ENCODE measurements at places on chromosomes 16 and 17. TPM values are rescaled to one million over a fixed set of nuclear protein-coding genes. Genes with fewer than 3 reads are reported as not detected.
A peak's percentile ranks its signal among the peaks of the same experiment; 100 is the strongest.

The C16orf92 gene
- total RNA-seq, result not detected

DNA sequence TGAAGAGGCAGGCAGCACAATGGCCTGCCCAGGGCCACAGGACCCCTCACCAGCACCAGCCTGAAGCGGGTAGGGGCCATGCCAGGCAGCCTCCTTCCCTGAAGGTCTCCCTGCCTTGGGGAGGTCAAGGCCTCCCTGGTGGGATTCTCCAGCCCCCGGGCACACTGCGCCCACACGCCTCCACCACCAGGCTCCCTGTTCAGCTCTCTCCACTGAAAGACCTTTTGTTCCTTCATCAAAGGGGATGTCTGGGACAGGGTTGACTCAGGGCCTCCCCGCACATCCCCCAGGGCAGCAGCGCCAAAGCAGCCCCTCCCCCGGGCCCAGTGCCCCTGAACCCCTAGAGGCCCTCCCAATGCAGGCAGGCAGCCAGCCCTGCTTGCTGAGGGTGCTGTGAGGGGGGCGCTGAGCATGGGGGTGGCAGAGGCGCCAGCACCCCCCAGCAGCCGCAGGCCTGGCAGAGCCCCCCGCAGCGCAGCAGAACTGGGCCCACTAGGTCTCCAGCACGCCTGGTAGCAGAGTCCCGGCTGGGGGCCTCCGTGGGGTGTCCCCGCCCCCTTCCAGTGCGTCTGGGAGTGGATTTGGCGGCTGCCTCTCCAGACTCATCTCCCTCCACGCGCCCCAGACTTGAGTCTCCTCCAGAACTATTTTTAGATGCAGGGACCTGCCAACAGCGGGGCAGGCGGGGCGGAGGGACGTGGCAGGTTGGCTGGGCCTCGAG is 13.1 kb downstream of the BCAR1 start:
- H3K4me1 ChIP-seq, result no peaks in the 10 kb centered on the region
- no peaks in the 10 kb centered on the region for H3K27me3 ChIP-seq
- no peak overlapping the region for H3K4me3 ChIP-seq
- DNase-seq, result no peak
- H3K27ac ChIP-seq, result no peak overlapping the region

- H3K27ac ChIP-seq, result no peak overlapping the region
- no peaks in the 10 kb centered on the region for H3K4me1 ChIP-seq
- H3K4me3 ChIP-seq, result no peak overlapping the region
- H3K36me3 ChIP-seq, result no peaks in the 10 kb centered on the region
Measured at GRCh38 chr17:74354123-74354522, 7.5 kb downstream of the BTBD17 start.

DNA sequence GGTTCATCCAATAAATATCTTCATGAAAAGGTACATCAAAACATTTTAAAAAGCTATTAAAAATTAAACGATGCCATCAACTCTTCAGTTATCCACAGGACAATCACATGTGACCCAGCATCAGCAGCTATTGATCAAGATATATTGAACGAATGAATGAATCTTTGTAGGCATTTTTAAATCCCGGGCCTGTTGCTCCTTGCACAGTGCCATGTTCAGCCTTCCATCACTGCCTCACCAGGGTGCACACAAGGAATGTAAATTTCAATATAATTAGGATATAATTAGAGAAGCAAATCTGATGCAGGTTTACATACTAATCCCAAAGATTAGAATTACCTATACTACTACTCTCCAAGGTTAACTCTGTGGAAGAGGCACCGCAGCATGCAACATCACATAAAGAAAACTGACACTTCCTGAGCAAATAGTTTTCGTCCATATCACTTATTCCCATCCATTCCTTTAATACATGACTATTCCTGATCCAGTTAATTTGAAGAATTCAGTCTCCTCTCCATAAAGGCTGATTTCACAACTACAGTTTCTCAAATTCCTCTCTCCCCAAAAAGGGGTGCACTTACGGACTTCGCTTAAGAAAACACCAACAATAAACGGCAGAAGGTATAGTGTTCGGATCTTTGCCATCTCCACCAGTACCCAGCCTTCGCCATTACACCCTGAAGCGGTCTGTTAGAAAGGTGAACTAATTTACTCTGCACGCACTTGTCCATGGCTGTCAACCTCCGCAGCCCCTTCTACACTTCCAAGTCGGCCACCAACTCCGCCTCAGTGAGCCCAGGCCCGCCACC is 938 bp downstream of the NCOR1 start:
- peak overlapping the region; percentile 16 for H3K27ac ChIP-seq
- no peak for DNase-seq
- no peaks in the 10 kb centered on the region for H3K36me3 ChIP-seq
- peak overlapping the region; percentile 73 for H3K4me3 ChIP-seq

GRCh38 chr17:6140728-6141330 is 70.7 kb downstream of the WSCD1 start:
- no peak for DNase-seq
- H3K27ac ChIP-seq, result no peak overlapping the region
- no peaks in the 10 kb centered on the region for H3K4me1 ChIP-seq
- no peak overlapping the region for H3K4me3 ChIP-seq
- no peaks in the 10 kb centered on the region for H3K36me3 ChIP-seq

All from T-cell (primary cell).